ENCODE measurements at places on chromosomes 6 and 20. TPM values are rescaled to one million over a fixed set of nuclear protein-coding genes. Genes with fewer than 3 reads are reported as not detected.

The LY6G6F gene
- not detected for total RNA-seq

The DNMT3B gene
- 1.2 TPM for total RNA-seq

The CLVS2 gene
- total RNA-seq: 1.5 TPM

DNA sequence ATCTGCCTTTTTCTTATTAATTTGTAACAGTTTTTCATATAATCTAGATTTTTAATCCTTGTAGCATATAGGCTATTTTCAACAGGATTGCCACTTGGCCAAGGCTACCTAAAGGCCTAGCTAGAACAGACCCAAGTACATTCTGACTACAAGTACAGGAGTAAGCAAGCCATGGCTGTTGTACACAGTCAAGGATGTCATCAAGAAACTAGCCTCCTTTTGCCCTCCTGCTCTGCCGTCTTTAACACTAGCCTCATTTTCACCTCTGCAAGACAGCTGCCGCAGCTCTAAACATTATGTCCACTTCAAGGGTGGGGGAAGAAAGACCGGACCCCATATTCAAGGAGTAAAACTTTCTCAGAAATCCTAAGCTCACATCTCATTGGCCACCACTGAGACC, 45.1 kb downstream of the EPB41L2 start:
- no peak for DNase-seq

All from vagina (tissue), 2 donors.